ENCODE measurements at places on chromosomes 12 and 14.

GRCh38 chr12:115008929-115009328 lies 325.0 kb upstream of the TBX3 start:
- DNase-seq: no peak

GRCh38 chr12:51442324-51442723 lies 17.7 kb downstream of the SLC4A8 start:
- DNase-seq: no peak

DNA sequence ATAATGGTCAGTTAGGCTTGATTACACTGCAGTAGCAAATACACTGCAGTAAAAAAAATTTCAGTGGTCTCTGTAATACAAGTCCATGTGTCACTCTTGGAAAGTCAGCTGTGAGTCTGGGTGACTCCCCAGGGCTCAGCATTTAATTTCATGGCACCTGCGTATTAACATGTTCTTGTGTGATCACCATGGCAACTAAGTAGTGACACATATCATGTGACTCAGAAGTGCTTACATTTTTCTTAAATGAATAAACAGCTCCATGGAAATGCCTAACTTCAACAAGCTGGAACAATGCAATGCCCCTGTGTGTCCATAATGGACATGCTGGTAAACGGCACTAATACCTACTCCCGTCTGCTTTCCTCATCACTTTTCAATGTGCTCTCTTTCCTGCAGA lies 88.5 kb upstream of the ANO4 start:
- peak; percentile 88 for DNase-seq

DNA sequence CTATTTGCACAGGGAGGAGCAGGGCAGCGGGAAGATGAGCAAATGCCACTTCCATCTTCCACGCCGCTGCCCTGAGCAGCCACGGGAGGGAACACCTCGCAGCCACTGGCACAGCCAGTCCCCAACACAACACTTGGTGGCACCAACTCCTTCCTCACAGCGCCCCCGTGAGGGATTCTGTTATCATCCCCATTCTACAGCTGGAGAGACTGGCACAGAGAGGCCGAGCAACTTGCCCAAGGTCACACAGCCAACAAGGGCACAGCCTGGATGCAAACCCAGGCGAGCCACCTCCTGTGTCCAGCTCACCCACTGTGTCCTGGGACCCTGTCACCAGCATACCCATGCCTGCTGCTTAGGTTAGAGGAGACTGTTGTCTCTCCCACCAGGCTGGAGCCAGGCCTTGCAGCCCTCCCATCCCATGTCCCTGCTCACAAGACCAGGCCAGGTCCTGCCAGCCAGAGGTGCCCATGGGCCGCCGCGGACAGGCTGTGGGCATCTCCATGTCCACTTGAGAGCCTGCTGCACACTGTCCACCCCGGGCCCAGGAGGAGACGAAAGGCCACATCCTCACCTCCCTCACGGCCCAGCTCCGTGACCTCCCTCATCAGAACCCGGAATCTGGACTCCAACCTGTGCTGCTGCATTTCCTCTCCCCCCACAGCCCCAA lies 57.0 kb downstream of the NCOR2 start:
- peak; percentile 34 for DNase-seq

DNA sequence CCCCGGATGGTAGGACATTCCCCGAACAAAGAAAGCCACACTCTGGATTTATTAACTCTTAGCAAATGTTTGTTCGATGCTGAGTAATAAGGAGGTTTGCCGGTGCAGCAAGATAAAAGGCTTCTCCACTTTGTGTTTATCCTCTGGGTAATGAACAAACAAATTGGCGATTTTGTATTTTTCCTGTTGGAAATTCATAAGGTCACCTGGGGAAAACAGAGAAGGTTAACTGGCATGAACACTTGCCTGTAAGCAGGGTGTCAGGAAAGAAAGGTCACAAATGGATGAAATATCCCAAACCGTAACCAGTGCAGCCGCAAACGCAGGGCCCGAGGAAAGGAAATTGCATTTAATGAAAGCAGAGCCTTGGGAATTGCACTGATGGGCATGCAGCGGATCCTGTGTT lies 132.8 kb downstream of the RMST start:
- DNase-seq: no peak

GRCh38 chr14:64082837-64083236 lies 211.3 kb downstream of the ESR2 start:
- DNase-seq: no peak

DNA sequence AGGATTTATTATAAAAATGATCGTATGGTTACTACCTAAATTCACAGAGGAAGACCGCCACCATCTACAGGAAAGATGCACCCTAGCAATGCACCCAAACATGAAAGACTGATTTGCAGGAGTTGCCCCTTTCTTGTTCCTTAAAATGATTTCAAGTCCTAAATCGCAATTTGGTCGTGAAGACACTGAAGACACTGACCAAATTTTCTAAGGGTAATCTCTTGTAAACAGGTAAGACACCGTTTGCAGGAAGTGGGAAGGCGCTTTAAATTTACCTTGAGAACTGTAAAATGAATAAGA lies 1.0 kb downstream of the SOS2 start:
- DNase-seq: no peak

GRCh38 chr12:69095765-69096477 lies 143.4 kb upstream of the CPSF6 start:
- DNase-seq: no peak

- no peak for DNase-seq
Observed at GRCh38 chr14:26963711-26964110, 365.9 kb upstream of the NOVA1 start.

- DNase-seq: no peak
Observed at GRCh38 chr14:64112867-64113678, 181.1 kb downstream of the ESR2 start.

DNA sequence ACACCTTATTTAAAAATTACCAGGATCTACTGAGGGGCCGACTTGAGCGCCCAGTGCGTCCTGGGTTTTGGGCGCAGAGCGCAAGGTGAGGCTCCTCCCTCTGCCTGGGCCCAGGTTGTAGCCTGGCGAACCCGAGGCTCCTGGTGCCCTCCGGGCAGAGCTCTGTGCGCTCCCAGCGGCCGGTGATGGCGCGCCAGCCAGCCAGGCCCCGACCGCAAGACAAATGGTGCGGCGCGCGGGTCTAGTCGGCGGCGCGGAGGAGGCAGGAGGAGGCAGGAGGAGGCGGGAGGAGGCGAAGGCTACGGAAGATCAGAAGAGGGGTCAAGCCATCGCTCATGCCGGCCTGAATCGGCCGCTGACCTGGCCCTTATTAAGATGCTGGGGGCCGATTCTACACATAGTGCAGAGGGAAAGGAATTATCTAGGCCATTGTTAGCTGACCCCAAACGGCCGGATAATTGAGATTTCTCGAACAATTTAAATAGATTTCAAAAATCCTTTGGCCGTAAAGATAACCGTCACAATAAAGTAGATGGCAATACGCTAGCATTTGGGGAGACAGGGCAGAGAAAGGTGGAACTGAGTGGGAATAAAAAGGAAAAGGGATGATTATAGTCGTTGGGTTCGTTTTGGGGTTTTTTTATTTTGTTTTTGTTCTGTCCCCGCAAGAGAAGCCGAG lies 2.8 kb downstream of the TBX5 start:
- DNase-seq: no peak

DNA sequence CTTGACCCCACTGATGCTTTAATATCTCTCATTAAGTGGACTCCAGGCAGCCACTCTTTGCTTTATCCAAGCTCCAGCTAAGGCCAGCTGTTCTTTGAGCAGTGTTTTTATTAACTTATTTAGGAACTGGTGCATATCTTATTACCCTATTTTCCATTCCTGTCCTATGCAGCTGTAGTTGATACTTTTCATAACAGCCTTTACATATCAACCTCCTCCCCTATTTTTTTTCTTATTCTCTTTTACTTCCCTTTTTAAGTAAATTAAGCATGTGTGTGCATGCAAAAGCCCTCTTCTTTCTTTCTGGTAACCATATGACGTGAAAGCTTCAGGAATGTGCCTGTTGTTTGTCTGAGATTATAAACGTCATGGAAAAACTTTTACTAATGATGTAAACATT lies 121.2 kb downstream of the PTPRQ start:
- DNase-seq: no peak

DNA sequence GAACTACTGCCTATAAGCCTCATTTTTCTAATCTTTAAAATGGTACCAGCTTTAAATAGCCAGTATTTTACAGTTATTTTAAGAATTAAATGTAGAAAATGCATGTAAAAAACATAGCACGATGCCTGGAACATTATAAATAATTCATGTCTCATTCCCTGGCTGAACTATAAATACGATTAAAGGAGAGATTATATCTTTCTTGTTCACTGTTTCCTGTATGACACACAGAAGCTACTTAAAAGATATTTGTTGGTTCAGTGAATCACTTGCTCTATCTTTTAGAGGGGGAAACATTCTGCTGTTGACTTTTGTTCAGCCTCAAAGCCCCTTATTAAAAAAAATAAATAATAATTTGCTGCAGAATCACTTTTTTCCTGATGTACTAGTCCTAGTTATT lies 406.9 kb downstream of the LRFN5 start:
- no peak for DNase-seq

DNA sequence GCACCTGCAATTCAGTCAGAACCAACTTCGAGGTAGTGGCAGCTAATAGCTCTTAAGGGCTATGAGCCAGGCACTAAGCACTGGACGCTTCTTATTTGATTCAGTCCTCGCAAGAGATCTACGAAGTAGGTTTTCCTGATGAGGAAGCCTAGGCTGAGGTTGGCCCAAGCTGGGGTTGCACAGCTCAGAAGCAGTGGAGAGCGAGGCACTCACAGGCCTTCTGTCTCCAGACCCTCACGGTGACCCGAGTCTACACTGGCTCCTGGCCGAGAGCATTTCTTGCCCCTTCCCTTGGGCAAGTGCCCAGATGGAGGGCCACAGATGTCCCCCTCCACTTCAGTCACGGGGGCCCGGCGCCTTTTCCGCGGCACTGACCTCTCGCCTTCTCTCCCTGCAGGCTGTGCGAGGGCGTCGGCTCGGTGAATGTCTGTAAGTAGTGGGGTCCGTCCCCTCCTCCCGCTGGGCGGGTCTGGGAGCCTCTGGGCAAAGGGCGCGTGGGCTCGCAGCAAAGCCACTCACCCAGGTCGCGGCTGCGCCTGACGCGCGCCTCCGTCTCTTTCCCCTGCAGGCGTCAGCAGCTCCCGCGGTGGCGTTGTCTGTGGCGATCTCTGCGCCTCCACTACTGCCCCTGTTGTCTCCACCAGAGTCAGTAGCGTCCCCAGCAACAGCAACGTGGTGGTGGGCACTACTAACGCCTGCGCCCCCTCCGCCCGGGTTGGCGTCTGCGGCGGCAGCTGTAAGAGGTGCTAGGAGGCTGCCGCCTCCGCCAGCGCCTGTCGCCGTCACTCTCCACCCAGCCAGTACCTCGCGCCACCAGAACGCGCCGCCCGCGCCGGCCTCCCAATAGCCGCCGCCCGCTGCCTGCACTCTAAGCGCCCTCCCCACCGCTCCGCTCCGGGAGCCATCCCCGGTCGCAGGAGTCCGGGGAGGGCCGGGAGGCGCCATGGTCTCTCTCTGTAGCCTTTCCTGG lies 13.1 kb downstream of the KRT83 start:
- peak; percentile 63 for DNase-seq

- no peak for DNase-seq
Observed at GRCh38 chr12:19988948-19989347, 379.4 kb upstream of the PDE3A start.

GRCh38 chr14:99510556-99511139 lies 29.4 kb downstream of the CCNK start:
- no peak for DNase-seq

- no peak for DNase-seq
Observed at GRCh38 chr12:118617611-118618450, 241.5 kb downstream of the SUDS3 start.
